ENCODE measurements at places on chromosomes 5 and 9.

DNA sequence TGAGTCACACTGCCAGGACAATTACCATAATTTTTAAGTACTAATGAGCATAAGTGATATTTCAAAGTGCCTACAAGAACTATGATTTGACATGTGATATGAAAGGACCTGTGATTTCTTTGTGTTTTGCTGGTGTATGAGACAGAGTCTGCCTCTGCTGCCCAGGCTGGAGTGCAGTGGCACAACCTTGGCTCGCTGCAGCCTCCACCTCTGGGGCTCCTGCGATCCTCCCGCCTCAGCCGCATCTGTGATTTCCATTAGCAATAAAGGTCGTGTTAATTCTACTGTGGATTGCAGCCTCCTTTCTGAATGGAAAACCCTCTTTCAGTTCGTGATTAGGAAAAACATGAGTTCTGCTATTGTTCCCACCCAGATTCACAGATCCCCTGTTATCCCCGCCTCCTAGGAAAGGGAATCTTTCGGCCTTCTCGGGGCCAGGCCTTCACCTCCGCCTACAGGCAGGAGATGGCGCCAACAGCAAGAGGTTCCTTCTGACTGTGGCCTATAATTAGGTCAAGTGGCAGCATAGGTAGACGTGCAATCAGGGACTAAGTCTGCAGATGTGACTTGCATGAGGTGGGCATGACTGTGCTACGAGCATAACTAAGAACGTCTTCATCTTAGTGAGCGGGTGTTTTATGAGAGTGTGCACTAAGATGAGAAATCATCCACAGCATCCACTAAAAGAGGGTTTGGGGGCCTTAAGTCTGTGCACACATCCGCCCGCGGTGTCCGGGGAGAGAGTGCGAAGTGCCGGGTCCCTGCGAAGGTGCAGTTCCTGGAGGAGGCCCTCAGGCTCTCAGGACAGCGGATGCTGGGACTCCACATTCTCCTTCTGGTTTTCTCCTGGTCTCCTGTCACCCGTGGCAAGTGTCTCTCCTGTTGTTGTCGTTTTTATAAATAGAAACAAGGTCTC, 23.1 kb downstream of the TRIM7 start:
- DNase-seq: peak; percentile 75

GRCh38 chr9:108049671-108050494, 560.3 kb upstream of the KLF4 start:
- no peak for DNase-seq

DNA sequence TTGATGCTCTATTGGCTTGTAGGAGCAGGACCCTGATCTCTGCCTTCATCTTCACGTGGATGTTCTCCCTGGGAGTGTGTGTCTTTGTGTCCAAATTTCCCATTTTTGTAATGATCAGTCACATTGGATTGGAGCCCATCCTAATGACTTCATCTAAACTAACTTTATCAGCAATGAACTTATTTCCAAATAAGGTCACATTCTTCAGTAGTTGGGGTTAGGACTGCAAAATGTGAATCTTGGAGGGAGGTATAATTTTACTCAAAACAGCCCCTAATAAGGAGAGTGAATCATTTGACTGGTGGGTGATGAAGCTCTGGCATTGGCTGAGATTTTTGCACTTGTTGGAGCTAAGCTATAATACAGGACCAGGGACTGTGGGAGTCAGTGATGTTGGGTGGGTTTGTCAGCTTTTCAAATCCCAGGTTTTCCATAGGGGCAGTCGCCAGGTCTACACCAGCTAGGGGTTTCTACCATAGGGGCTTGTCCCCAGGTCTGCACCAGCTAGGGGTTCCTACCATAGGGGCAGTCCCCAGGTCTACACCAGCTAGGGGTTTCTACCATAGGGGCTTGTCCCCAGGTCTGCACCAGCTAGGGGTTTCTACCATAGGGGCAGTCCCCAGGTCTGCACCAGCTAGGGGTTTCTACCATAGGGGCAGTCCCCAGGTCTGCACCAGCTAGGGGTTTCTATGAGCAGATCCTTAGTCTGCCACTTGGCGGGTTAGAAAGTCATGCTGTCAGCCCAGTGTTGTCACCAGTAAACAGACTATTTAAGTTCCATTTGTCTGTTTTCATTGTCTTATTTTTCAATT, 382.6 kb upstream of the DAP start:
- peak; percentile 11 for DNase-seq

DNA sequence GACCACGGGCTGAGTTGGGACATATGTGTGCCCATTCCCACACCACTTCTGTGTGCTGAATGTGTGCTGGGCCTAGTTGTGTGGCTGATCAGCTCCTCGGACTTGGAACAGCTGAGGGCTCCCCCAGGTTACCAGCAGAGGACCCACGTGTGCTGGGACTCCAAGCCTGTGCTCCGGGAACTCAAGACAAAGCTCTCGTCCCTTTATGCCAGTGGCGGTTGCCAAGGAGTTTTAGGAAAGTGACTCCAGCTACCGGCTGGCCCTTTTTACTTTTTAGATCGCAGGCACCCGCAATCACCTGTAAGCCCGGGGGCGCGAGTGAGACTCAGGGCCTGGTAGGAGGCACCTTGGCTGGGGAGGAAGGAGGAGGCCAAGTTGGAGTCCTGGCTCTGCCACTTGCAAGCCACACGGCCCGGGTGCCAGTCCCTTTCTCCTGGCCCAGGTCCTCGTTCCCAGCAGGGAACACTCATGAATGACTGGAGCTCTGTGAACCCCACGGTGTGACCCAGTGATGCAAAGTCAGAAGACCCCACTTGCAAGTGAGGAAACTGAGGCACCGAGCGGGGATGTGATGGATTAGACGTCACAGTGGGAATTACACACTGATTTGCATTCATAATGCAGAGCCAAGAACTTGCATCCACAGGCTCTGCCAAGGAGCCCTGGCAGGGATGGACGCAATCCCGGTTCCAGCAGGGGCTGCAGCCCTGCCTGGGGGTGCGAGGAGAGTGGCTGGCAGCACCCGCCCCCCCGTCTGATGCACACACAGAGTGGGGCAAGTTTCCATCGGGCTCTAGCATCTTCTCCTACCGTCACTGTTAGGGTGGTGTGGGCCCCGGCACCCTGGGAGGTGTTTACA, 26.9 kb downstream of the CRB2 start:
- no peak for DNase-seq

- no peak for DNase-seq
These were observed 12.8 kb downstream of the RALGPS1 start for GRCh38 chr9:126927419-126927818.

DNA sequence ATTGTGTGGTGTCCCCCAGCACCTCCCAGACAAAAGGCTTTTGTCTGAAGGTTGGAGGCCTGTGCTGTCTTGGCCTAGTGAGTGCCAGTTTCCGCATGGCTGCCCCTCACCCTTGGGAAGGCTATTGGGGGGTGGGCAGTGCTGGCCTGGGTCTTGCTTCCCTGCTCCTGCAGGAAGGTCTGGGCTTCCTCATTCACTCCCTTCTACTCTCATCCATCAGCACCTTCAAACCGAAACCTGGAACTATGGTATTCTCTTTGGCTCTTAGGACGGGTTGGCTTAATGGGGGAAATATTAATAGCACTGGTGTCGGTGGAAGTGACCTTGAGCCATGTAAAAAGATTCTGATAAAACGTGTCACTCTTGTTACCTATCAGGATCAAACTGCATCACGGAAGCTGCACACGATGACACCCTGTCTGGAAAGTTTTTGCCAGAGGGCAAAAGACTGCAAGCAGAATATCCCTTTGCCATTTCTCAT, 34.0 kb upstream of the GLRX start:
- no peak for DNase-seq

DNA sequence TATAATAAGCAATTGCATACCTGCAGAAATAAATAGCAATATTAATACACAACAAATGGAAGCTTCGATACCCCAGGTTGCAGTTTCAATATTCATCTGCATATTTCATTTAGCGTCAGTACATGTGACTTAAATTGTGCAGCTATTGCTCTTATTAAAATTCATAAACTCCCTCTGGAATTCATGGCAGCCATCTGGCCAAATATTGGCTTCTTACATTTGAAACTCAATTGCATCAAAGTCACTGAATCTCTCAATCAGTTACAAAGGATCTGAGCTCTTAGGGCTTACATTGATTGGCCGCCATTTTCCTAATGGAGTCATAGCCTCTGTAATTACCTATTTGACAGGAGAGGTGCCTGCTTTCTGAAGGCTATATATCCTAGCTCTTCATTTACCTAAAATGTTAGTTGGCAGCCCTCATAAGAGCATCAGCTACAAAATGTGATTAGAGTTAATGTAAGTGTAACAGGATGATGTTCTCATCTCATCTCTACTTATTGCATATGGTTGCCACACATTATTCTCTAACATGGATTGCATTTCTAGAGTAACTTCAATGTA, 453.5 kb downstream of the CAAP1 start:
- DNase-seq: no peak

- DNase-seq: no peak
These were observed 50.0 kb downstream of the HRH2 start for GRCh38 chr5:175707751-175708375.

- no peak for DNase-seq
These were observed 110.5 kb downstream of the PHF2 start for GRCh38 chr9:93686880-93687236.

DNA sequence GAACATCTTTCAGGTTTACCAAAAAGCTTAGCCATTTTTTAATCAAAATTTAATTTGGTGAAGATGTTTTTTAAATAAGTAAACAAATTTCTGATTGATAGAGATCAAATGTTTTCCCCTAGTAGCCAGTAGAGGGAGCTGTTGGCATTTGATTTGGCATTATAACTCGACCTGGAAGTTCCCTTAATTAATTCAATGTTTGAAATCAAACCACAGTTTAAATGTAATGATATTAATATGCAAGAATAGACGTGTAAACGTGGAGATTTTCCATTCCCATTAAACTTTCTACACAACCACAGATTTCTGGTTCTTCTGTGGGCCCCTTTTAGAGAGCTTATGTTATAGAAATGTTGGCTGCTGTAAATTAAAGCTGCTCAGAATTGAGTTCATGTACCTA, 148.1 kb upstream of the MPDZ start:
- DNase-seq: no peak

GRCh38 chr9:119369680-119370366, 588 bp upstream of the BRINP1 start:
- DNase-seq: no peak

- DNase-seq: no peak
These were observed 99.9 kb upstream of the BNC2 start for GRCh38 chr9:16970321-16970720.

DNA sequence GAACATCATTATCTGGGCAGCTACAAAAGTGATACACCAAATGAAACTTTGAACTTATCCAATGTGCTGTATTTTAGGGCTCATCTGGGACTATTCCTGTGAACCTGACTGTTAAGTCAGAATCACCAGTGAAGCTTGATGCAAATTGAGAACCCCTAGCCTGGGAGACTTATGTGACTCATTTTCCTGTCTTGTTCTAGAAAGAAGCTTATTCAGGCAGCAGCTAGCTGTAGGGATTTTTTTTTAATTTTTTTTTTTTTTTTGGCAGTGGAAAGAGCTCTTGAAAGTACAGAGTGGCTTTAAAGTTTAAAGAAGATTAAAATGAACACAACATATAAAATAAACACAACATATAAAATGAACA, 81.1 kb upstream of the TNFAIP8 start:
- peak; percentile 27 for DNase-seq

DNA sequence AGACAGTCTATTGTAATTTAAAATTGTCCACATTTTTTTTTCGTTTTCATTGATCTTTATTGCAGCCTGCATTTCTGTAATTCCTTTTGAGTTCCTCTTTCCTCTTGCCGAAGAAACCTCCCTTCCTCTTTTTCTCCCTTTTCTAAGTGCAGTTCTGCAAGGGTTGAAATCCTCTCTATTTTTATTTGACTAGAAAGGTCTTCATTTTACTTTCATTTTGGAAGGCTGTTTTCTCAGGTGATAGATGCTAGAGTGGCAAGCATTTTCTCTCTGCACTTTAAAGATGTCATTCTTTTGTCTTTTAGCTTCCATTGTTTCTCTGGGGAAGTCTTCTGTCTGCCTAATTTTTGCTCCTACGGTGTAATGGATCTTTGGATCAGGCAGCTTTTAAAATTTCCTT, 248.5 kb downstream of the SMARCA2 start:
- DNase-seq: no peak

DNA sequence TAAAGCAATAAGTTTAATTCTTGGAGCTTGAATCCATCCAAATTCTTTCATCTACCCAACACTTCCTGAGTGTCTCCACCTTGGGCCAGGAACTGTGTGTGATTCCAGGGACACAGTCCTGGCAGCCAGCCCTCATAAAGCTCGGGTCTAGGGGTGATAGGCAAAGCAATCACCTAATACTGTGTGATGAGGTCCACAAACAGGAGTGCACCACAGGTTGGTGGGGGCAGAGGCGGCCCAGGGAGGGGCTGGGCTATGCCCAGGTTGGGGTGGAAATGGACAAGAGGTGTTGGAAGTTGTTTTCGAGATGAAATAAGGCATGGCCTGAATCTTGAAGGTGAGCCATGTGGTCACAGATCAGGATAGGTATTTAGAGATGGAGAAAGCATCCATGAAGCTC, 133.9 kb upstream of the PTCH1 start:
- no peak for DNase-seq

- DNase-seq: no peak
These were observed 1.6 kb downstream of the SLC22A5 start for GRCh38 chr5:132370971-132371602.

DNA sequence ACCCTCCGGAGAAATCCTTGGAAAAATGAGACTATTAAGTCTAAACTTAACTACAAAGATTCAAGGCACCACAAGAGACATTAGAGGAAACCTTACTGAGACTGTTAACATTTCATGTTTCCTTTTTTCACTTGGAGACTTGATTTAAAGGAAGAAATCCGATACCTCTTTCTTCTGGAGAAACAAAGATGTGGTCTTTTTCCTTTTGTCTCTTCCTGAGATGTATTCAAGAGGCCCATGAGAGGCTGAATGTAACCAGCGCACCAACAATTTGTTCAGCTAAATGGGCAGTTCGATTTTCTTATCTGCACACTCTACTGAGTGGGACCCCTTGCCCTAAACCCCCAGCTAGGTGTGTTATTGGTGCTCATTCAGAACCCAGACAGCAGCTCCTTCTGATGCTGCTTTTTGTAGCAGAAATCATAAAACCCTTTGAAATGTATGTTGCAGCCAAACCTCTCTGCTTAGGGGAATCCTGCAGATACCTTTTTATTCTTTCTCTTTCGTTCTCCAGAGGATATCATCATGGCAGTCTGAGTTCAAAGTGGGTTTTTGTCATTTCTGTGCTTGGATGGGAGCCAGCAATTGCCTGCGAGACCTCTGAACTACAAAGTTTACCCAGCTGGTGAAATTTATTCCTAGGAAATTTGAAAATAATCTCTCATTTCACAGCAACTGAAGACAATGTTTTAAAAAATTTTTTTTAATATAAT, 41.9 kb upstream of the ACTBL2 start:
- DNase-seq: no peak

- no peak for DNase-seq
These were observed 410.3 kb downstream of the DTWD2 start for GRCh38 chr5:118578093-118578492.

- no peak for DNase-seq
These were observed 590.0 kb upstream of the DMAC1 start for GRCh38 chr9:8389531-8389930.

GRCh38 chr5:177362292-177362609, 4.5 kb downstream of the RGS14 start:
- DNase-seq: no peak

GRCh38 chr5:76455531-76456133, 52.5 kb downstream of the IQGAP2 start:
- no peak for DNase-seq

All from CD4-positive, alpha-beta T cell treated with Interferon alpha-2 for 1 hour (primary cell).